ENCODE measurements at places on chromosomes 7 and 10.

DNA sequence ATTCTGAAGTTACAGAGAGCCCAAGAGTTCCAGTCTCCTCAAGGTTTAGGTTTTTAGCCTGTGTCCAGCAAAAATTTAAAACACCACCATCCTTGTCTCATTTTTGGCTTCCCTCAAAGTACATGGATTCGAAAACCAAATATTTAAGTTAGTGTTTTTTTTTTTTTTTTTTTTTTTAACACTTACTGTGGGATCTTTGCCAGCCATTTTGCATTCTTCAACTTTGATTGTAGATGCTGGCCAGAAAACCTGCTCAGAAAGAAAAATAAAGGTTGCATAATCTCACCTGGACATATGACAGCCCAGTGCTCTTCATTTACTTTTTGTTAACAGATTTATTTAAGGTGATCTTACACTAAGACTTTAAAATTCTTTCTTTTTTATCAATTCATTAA, 91.6 kb downstream of the SEMA3C start:
- no peak for DNase-seq

DNA sequence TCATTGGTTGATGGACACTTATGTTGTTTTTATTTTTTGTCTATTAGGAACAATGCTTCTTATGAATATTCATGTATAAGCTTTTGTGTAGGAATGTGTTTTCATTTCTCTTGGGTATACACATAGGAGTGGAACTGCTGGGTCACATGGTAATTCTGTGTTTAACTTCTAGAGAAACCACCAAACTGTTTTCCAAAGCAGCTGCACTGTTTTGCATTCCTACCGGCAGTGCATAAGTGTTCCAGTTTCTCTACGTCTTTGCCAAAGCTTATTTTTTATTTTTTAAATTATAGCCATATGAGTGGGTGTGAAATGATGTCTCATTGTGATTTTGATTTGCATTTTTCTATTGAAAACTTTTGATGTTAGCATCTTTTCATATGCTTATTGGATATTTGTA, 51.3 kb downstream of the ADK start:
- DNase-seq = no peak

DNA sequence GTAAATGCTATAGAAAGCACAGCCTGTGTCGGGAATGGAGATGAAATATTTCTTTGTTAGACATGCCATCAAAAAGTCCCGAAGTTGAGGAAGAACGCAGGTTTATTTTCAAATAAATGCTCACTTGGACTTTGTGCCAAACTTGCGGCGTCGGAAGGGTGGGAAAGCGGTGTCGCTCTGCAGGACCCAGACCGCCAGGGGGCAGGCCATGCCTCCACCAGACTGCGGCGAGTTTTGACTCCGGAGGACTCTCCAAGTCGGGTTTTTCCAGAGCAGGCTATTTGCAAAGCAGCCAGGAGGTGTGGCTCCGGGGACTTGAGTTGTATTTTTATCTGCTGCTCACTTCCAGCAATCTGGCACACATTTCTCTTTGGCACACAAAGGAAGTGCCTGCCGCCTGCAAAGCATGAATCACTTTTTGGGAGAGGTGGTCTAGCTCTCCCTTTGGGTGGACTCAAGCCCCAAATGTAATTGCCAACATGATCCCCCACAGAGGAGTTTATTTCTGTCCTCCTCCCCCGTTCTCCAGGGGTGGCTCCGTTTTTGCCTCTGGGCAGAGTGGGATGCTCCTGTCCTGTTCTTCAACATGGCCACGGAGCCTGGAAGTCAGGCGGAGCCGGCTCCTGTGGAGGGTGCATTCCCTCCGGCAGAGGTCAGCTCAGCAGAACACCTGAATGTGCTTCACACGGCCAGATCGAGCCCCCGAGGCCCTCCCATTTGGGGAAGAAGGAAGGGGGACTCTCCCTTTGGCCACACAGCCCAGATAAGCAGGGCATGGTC, 82.3 kb upstream of the GPR26 start:
- DNase-seq = peak; percentile 89

DNA sequence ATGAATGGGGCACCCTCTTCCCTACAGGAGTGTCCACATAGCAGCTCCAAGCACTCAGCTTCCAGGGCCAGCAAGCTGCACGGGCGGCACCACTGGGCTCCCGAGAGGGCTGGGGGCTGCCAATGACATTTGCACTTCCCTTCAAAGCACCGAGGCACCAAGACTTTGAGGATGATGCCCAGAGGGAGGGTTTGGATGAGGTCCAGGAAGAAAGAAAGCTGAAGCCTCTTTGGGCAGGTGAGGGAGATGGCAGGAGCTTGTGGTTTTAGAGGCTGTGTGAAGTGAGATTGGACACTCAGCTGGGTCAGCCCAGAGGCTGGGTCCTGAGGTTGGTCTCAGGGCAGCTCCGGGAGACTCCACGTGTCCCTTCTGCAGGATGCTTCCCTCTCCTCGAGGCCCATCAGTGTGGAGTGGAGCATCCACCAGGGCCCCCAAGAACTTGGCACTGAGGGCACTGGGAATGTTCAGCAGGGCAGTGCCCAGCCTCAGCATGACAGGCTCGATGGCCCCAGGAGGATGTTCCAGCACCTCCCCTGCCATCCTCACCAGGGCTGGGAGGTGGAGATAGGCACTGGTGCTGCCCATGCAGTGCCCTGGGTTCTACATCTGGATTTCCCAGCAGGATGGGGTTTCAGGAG, 54.9 kb upstream of the IGFBP3 start:
- no peak for DNase-seq

DNA sequence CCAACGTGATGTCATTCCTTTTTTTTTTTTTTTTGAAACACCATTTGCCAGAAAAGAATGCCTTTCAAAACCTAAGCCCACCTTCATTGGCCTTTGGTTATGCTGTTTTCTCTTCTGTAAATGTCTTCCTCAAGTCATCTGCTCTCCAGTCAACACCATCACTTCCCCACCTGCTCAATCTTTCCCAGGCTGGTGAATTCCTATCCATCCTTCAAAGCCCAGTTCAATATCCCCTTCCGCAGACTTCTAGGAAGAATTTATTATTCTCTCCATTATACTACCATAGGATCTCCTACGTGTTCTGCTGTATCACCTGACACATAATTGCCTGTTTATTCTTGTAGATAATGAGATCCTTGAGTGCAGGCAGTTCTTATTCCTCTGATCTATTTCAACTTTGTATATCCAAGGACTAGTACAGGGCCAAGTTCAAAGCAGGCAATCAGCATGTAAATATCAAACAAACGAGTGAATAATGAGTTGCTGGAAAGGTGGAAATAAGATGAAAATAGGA, 73.5 kb upstream of the PRR15 start:
- no peak for DNase-seq

DNA sequence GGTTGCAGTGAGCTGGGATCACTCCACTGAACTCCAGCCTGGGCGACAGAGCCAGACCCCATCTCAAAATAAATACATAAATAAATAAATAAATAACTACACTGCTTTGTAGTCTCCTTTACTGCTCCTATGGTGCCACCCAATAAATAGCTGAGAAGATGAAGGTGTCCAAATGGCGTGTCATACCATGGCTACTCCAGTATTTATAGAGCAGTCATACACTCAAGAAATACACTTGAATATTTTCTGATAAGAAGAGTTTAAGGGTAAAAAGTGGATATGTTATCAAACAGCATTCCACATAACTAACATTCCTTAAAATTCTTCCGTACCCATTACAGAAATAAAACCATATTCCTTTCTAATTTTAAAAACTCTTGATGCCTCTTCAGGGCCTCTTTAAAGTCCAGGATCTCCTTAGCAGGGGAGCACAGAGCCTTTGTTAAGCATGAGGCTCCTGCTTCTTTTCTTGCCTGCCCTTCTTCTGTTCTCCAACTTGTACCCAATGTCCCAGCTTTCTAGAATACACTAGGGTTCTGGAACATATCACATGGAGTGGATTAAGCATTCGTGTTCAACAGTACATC, 7.9 kb upstream of the SAR1A start:
- DNase-seq = no peak

DNA sequence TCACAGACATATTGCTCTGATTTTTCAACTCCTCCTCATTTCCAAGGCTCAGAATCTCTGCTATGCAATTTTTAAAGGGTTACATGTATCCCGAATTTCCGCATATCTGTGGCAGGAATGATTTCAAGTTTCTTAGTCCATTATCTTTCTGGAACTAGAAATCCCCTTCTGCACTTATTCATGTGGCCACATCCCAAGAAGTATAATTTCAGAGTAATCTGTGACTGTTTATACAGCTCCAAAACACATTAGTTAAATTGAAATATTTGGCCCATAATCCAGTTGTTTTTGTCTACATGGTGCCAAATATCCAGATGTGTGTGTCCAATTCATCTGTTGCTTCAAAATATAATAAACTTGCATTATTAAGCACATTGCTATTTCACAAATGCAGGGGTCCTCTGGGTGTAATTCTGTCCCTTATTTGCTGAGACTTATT, 271.2 kb downstream of the ARHGAP12 start:
- no peak for DNase-seq

DNA sequence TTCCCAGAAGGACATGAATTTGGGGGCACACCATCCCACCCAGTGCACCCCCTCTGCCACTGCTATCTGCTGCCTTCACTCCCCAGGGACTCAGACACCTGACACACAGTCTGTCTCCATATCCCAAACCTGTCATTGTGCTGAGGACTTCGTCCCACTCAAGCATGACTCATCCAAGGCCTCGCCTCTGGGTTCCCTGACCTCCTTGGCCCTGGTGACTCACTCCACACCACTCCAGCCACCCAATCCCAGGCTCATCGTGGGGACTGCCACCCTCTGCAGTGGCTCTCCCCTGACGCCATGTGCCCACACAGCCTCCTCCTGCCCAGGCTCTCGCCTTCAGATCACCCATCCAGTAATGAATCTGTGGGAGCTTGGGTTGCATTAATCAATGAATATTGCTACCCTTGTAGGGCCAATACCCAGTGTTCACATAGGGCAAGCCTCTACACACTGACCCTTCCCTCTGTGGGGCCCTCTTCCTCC, 6.6 kb upstream of the INSIG1 start:
- peak; percentile 47 for DNase-seq

GRCh38 chr7:140678816-140679130, 6.0 kb downstream of the ADCK2 start:
- DNase-seq = no peak

GRCh38 chr7:131747658-131748232, 191.3 kb upstream of the PODXL start:
- no peak for DNase-seq

DNA sequence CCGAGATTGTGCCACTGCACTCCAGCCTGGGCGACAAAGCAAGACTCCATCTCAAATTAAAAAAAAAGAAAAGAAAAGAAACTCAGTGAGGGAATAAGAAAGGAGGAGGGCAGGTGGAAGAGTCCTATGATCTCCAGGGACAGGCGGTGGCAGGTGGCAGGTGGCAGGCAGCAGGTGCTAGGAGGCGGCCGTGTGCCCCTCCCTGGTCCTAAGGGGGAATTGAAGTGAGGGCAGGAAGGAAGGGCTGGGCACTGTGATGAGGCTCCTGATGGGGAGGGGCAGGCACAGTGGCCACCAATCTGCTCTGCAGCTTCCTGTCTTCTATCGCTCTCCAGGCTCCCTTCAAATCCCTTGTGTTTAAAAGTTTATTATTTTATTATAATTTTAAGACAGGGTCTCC, 41.2 kb upstream of the UBE3C start:
- DNase-seq = no peak

- DNase-seq = no peak
Observed at GRCh38 chr7:70573696-70574095, 558.2 kb upstream of the GALNT17 start.

- no peak for DNase-seq
Observed at GRCh38 chr10:70317272-70317942, 33.6 kb upstream of the NPFFR1 start.

DNA sequence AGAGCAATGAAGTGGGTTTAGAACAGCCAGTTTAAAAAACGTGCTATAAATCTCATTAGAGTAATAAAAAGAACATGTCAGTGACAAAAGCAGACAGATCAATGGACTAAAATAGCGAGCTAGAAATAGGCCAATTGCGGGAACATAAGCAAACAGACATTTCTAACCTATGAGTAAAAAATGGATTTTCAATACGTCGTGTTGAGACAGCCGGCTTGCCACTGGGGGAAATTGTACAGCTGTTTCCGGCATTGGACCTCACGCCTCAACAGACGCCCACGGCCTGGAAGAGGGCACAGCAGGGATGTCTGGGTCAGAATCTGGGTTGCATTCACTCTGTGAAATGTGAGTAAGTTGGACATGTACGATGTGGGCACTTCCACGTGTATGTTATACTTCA, 92.9 kb downstream of the SVOPL start:
- no peak for DNase-seq

DNA sequence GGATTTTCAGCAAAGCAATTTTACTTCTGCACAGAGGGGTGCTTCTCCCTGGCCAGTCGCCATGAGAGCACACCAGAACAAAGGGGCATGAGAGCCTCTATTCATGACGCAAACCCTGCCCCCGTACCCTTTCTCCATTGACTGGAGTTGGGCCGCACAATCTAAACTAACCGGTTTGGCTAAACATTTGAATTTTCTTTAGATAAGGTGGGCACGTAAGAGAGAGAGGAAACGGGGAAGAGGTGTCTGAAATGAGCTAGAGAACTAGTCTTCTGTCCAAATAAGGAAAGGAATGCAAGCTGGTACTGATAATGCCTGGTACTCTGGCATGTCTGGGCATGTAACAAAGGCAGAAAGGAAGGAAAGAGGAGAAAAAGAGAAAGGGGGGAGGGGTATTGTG, 13.2 kb upstream of the SCIN start:
- DNase-seq = no peak

GRCh38 chr10:2744547-2745200, 322.7 kb upstream of the PFKP start:
- DNase-seq = no peak

GRCh38 chr10:12050528-12050927, 7.9 kb upstream of the UPF2 start:
- DNase-seq = no peak

- DNase-seq = no peak
Observed at GRCh38 chr10:88493691-88494483, 89.2 kb downstream of the RNLS start.

DNA sequence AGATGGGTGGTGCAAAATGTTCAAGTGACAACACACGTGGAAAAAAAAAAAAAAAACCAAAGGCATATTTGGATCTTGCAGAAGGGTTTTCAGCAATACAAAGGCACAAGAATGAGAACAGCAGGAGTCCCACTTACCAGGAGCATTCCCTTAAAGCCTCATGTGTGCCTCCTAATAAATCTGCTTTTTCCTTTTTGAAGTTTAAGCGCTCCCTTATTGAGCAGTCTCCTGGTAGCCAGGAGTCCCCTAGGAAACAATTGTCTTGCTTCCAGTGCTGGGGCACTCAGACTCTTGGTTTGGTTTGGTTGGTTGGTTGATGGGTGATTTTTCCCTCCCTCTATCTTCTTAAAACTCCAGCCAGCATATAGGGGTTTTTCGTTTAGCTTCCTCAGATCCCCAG, 321.8 kb upstream of the NFE2L3 start:
- no peak for DNase-seq
